ENCODE measurements at places on chromosomes 7 and 10.

DNA sequence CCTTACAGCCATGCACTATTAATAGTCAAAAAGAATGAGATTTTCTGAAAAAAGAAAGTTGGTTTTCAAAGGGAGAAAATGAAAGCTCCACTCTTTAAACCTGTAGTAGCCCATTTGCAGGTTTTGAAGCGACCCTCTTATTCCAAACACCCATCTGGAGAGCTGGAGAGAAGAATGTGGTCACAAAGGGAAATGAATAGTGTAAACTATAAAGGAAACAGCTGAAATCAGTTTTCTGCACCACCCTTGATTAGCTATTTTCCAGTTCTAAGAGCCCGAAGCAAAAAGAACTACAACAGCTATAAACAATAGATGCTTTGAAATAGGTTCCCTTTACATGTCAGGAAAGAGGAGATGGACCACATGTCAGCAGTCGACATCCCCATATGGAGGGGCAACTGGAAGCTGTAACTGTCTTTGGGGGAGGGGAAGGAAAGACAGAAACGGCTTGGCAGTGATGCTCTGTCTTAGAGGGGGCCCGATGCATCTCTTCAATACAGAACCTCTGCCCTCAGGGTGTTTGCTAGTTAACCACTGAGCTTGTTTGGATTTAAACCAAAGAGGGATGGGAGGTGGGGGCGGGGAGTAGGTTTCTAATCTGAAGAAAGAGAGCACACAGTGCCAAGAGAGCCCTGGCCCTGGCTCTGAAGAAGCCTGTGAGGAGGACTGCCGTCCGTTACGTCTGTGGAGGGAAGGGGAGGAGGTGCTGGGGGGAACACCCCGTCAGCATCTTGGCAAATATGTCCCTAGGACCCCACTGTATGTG, 55.3 kb downstream of the CPVL start:
- no peak for DNase-seq

DNA sequence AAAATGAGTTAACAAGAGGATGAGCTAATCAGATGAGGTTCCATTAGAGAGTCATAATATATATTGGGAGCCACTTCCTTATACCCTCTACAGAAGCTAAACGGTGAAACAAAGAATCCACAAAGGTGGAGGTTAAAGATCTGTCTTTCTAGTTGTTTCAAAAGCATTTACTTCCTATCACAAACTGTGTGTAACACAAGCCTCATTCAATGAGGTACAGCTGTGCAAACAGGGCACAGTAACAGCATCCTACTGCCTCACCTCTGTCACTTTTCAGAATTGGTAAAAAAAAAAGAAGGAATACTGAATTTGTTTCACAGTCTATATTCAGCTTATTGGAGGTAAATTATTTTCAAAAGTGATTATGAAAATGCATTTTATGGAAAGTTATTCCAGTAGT, 128.7 kb downstream of the AGMO start:
- no peak for DNase-seq

- no peak for DNase-seq
These were observed 68.5 kb upstream of the FERD3L start for GRCh38 chr7:19213746-19214145.

DNA sequence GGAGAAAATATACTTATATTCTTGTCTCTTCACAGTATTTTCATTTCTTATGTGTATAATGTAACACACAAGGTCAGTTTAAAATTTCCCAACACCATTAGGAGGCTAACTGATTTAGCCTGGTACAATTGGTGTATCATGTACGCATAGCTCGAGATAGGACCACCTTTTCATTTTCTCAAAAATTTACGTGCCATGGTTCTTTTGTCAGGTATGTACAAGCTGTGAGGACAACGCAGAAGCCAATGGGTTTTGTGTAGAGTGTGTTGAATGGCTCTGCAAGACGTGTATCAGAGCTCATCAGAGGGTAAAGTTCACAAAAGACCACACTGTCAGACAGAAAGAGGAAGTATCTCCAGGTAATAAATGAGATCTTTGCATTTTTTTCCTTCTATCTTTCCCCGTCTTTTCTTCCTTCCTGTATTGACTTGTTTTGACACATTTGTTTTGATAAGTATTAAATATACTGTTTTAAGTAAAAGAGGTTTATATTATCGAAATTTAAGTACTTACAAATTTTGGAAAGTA, 55.0 kb downstream of the TRIM24 start:
- DNase-seq, result no peak

- DNase-seq, result peak; percentile 6
These were observed 109.8 kb downstream of the SH3PXD2A start for GRCh38 chr10:103745341-103746247.

DNA sequence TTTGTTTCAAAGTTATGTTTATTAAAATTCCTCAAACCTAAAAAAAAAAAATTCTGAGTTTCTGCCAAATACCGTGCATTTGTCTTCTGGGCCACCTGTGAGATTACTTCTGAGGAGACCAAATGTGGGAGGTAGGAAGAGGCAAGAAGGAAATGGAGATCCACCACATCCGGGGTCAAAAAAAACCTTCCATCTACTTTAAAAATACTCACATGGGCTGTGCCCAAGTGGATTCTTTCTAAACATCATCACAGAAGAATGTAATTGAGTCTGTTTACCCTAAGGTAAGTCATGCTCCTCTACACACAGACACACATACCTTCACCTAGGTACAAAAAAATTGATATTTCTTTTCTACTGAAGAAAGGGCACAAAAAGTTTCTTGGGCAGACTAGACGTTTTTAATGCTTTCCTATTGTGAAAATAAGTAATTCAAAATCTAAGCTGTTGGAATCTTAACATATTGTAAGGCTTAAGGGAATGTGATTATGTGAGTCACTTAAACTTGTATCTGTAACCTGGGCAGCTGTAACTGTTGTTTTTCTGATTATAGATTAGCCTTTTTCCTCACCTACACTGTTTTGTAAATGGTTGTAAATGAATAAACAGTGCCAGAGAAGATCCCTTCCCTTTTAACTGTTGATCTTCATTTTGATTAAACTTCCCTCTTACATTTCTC, 19.1 kb upstream of the SPOCK2 start:
- DNase-seq, result no peak

- DNase-seq, result no peak
These were observed 6.9 kb downstream of the CPA4 start for GRCh38 chr7:130299866-130300265.

DNA sequence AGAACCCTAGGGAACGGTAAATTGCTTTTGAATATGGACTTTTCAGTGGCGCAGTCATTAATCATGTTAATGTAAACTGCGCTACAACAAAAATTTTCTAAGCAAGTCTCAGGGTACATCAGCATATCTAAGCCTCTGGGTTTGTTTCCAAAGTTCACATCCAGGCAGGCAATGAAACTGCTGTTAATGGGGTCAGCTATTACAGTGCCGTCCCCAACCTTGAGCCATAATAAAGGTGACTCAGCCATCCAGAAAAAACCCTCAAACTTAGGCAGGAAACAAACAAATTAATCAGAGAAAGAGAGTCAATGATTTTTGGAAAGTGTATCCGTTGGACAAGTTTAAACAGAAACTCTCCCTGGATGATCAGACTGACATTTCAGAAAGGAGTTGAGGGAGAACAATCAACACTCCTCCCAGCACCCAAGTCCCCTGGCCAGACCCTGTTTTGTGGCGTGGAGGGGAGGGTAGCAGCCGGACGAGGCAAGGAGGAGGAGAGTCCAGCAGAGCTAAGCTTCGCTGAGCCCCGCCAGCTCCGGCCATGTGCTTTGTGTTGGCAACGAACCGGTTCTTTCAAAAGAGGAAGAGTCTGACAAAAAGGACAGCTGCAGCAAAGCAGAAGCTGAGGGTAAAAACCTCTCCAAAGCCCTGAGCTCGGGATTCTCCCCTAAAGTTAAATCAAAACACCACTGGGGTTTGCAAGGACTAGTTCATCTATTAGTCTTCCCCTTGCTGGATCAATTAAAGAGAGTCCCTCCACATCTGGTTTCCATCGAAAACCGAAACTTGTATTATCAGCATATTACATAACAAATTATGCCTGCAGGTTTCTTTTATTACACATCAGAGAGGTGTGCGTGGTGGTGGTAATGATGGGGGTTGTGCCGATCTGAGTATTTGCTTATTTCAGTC, 3.6 kb downstream of the FAM53B start:
- DNase-seq, result no peak

DNA sequence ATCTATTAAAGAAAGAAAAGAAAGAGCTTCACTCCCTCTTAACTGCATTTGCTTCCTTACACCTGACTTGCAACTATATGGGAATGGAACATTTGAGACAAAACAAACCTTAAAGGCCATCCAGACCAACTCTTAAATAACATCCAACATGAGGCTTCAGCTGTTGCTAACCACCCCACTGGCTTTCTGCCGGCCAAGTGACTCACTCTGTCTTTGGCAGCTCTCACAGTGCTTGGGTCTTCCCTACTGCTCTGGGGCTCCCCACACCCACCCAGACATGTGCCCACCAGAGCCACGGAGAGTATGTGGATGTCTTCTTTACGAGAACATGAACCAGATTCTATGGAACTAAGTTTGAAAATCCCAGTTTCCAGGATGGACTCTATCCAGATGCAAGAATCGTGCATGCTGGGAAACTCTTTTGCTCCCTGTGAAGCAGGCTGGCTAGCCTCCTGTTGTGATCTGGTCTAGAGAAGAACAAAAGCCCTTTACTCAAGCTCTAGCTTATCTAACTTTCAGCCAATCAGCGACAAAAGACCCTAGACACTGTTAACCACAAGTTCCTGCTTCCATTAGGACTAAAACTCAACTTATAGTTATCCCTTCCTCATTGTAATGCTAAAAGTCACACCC, 245.7 kb downstream of the TCERG1L start:
- DNase-seq, result no peak

- DNase-seq, result no peak
These were observed 32.0 kb downstream of the JAKMIP3 start for GRCh38 chr10:132097609-132098377.

GRCh38 chr10:101014966-101015581, 15.5 kb downstream of the LZTS2 start:
- no peak for DNase-seq

DNA sequence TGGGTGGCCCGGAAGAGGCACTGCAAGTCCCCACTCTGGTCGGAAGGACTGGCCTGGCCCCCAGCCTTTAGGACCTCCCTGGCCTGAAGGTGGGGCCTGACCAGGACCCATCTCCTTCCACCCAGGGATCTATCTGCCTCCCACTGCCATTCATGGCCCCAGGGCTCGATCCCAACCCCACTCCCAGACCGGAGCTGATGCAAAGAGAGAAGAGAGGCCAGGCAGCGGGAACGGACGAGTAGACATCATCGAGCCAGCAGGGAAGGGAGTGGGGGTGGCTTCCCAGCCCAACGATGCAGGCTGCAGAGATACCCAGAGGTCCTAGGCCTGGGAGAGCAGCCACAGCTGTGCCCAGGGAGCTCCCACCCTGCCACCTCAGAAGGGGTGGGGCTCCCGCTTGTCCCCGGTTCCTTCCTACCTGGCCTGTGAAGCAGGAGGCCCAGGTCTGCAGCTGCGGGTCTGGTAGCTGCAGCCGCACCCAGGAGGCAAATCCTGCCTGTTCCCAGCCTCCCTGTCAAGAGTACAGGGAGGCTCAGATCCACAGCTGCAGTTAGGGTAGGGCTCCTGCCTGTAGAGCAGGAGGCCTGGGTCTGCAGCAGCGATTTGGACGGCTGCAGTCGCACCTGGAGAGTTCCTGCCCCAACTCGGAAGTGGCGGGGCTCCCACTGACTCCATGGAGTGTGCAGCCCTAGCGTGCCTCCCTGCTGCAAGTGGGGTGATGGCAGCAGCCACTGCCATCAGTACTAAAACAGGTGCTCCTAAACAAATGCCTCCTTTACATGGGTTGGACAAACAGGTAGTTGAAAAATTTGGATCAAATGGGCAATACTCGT, 1151.0 kb upstream of the PHF14 start:
- no peak for DNase-seq

GRCh38 chr7:96665689-96666088, 44.0 kb downstream of the SEM1 start:
- no peak for DNase-seq

DNA sequence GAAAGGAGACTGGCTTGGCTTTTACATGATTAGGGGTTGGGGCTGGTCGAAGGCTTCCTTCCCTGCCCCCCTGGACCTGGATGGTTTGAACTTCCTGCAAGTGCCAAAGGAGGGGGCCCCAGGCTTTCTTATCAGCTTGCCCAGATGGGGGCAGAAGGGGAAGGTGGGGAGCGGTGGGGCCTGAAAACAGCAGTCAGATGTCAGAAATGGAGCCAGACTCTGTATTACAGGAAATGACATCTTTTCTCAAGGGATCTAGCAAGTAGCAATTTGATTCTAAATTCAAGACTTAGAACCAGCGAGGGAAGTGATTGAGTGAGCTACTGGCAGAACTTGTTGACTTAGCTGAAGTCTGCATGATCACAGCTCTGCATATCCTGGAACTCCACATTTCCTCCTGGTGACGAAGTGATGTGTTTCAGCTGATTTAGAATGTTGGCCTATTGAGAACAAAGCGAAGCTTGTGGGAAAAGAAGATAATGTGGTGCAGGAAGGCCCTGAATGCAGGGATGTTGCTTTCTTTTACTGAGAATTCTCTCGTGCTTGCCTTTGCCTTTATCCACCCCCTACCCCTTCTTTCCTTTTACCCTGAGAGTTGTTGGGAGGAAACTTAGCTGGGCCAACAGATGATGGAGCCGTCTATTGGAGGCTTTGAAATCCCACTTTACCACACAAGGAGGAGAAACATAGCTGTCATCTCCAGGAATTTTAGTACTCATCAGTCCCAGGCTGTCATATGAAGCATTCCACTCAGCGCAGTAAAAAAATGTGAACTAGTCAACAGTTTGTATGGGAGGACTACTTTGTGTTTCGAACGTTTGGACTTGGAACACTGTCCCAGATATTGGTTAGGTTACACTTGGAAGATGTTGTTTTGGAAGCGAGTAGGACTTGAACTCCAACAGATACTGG, 43.2 kb downstream of the CCNY start:
- no peak for DNase-seq

DNA sequence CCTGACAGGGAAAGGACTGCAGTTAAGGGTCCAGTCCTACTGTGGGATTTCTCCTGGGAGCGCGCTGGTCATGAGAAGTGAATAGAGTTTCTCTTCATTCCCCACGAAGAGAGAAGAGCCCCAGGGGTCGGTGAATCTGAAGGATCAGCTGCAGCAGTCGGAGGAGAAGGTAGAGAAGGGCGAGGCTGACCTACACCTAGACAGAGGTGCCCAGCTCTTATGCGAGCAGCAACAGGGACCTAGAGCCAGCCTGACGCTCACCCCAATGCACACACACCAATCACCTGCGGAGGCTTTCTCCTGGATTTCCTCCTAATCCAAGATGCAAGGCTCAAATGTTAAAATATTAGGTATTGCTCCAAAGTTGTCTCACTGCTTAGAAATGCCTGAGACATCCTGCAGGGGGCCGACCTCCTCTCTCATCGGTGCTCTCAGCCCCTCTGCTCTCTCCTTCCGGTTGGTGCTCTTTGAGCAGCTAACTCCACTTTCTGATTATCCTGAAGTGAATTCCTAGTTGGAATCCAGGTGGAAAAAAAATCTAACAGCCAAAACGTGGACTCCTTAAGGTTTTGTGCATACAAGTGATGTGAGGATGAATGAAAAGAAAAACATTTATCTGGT, 176.4 kb downstream of the AHR start:
- DNase-seq, result no peak

GRCh38 chr7:47636081-47636432, 54.1 kb upstream of the TNS3 start:
- DNase-seq, result no peak

All from stimulated activated CD8-positive, alpha-beta memory T cell treated with anti-CD3 and anti-CD28 coated beads, Interleukin-12 subunit alpha, Interleukin-12 subunit beta, amount 100 ng/mL, for 4 hours (primary cell).